ENCODE measurements at places on chromosomes 12 and 14. TPM values are rescaled to one million over a fixed set of nuclear protein-coding genes. Genes with fewer than 3 reads are reported as not detected.

Gene HAL
- total RNA-seq: 0.54 TPM

Gene IL26
- not detected for total RNA-seq

Gene ZC2HC1C
- total RNA-seq: 6.0 TPM

Gene HSPB8
- 21.9 TPM for total RNA-seq

Gene KRT2
- total RNA-seq: 0.03 TPM

Gene SYNE3
- 0.70 TPM for total RNA-seq

Gene ETFRF1
- 9.1 TPM for total RNA-seq

Gene ADCY6
- 11.3 TPM for total RNA-seq

Gene GDF11
- 2.9 TPM for total RNA-seq

Gene NKX2-1
- 0.07 TPM for total RNA-seq

Gene PPP1R36
- 0.19 TPM for total RNA-seq

Gene MED13L
- total RNA-seq: 26.2 TPM

Gene CPNE6
- not detected for total RNA-seq

Gene CSRNP2
- 11.3 TPM for total RNA-seq

Gene CABP1
- total RNA-seq: 0.40 TPM

Gene ZCRB1
- 68.9 TPM for total RNA-seq

Gene SLC7A8
- total RNA-seq: 1.9 TPM
